ENCODE measurements at places on chromosomes 13 and 19.

DNA sequence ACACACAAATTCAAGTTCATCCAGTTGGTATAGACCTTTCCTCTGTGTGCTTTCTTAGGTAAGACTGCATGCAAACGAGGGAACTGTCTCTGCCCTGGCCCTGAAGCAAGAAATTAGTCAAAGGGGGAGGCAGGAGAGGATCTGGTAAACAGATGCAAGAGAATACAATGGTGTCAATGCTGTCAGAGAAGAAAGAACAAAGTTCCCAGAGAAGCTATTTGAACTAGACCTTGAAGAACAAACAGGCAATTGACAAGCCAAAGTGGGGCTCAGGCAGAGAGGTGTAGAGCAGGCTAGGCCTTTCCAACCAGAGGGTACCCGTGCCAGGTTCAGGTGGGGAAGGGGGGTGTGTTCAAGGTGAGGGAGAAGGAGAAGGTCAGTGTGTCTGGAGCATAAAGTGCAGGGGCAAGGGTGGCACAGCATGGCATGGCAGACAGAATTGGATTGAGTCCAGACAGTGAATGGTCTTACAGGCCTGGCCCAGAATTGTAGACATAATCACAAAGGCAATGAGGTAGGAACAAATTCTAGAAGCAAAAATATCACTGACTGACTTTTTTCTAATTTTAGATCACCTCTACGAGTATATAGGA is 95.0 kb upstream of the STARD13 start:
- DNase-seq, result no peak

GRCh38 chr19:58538257-58539168 is 5.4 kb upstream of the TRIM28 start:
- DNase-seq, result peak; percentile 8

- no peak for DNase-seq
Observed at GRCh38 chr13:77979721-77980385, 61.2 kb upstream of the EDNRB start.

DNA sequence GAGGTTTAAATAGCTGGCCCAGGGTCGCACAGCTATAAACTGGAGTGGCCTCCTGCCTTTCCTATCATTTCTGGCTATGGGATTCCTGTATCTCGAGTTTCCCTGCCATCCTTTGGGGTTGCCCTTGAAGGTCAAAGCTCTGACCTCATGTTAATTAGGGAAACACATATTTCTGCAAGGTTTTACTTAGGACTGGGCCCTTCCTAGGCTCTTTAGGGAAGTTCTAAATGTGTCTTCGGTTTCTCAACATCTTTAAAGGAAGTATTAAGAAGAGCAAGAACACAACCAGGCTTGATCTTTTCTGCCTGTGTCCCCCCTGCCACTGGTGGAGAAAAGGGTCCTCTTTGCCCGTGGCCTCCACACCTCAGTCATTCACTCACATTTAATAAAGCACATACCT is 10.8 kb downstream of the LCP1 start:
- DNase-seq, result no peak

- DNase-seq, result no peak
Observed at GRCh38 chr13:76886005-76886291, 257 bp downstream of the KCTD12 start.

DNA sequence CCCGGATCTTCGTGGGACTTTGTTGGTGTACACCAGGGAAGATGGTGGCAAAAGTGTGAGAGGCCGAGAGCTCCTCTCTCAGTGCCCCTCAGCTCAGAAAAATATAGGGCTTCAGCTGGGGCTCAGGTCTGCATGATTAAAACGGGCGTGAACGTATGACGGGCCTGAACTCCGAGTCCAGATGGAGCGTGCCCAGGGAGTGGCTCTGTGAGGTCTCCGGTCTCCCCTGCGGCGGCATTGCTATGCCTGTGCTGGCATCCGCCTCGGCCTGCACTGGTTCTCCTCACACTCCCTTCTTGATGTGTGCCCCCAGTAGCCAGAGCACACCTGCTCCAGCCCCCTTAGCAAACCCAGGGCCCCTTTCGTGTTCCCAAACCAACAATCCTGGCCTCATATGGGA is 82.0 kb downstream of the TEX29 start:
- DNase-seq, result no peak

DNA sequence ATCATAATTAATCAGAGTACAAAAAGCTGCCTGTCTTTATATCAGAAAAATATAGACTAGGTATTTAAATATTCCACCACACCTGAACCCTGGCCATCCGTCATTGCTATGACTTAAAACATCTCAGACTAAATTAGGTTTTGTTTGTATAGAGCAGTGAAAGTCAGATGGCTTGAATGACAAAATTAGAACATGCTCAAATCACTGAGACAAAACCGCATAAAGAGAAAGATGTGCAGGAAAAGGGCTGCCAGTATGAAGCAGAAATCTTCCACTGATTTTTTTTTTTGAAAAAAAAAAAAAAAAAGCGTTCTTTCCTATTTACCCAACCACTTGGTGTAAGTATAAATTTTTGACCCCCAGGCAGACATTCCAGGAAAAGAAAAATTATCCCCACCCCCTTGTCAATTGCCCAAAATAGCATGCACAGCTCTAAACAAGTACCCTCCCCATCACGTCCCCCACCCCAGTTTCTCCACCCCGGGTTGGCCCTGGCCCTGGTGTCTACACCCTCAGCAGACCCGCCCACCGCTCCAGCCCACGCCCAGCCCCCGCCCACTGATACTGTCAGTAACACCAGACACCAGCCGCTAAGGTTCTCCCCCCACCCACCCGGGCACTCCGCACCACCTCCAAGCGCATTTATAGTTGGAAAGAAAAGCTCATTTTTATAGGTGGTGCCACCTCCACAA is 118.6 kb downstream of the URI1 start:
- no peak for DNase-seq

DNA sequence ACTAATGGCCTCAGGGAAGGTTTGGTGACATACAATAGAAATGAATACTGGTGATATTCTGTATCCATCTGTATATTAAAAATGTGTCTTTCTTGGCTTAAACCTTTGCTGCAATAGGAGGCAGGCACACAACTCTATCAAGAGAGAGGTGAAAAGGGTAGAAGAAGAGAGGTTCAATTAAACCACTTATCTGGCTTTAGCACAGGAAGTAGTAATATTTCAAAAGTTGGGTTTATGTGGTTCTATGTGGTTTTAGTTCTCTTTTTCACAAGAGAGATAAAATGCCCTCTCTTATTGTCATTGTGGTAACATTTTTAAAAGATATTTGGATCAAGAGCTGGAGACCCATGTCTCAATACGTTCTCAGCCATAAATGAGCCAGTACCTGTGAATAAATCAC is 146.2 kb upstream of the FNDC3A start:
- no peak for DNase-seq

- DNase-seq, result no peak
Observed at GRCh38 chr19:53909471-53910169, 542 bp downstream of the CACNG7 start.

- no peak for DNase-seq
Observed at GRCh38 chr13:56720841-56721240, 419.9 kb upstream of the PRR20A start.

- peak; percentile 53 for DNase-seq
Observed at GRCh38 chr13:30880151-30880855, 25.8 kb upstream of the MEDAG start.

- peak; percentile 69 for DNase-seq
Observed at GRCh38 chr13:30806784-30807183, 71.4 kb downstream of the ALOX5AP start.

DNA sequence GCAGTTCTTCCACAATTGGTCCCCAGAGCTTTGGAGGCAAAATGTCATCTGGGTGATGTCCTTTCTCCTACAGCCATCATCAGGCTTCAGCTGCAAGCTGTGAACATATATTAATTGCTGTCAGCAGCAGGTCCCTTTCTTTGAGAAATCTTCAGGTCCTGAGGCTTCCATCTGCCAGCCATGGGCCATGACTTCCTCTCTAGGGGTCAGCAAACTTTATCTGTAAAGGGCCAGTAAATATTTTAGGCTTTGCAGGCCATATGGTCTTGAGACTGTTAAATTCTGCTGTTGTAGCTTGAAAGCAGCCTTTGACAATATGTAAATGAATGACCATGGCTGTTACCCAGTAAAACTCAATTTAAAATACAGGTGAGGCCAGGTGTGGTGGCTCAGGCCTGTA is 27.1 kb downstream of the SERP2 start:
- no peak for DNase-seq

DNA sequence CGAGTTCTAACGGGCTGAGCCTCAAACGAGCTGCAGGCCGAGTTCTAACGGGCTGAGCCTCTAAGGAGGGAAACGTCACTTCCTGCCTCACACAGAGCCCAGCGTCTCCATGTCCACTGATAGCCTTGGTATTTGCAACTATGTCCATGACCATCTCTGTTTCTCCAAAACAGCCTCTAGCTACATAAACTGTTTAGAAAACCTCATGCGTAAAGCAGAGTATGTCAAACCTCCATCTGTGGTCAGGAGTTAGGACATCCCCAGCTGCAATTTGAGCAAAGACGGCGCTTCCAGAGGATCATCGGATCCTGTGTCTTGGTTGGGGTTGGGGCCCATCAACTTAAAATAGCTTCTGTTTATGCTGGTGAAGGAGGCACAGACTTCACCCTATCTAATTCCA is 20.8 kb downstream of the RASA3 start:
- DNase-seq, result no peak
